ENCODE measurements at places on chromosomes 6 and 20.

DNA sequence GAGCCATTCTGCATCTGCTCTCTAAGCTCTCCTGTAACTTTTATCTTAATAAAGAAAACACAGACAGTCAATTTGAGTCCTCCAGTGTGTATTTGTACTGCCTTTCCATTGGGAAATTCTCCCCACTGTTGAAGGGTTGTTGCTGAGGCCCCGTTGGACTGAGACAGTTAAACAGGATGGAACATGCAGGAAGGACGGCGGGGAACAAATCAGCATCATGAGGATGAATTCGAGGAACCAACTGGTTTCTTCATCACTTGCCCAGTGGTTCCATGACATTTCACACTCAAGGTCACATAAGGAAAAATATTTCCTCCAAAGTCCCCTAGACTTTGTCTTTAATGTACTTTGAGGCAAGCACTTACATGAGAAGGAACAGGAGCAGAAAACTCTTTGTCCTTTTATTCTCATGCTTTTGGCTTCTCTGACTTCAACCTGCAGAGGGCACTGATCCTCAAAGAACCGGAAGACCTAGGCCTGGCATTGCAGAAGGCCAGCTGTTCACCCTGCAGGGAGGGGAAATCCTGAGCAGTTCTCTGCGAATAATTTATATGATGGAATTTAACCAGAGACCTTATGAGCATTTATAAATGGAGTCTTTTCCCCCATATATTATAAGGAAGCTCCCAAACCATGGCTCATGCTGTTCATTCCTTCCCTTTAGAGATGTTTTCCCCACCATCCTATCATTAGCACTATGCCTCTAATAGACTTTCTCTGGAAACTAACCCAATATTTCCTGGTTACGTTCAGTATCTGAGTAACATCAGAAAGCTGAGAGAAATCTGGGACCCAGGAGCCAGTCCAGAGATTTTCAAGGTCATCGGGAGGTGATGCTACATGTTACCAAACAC lies 55.2 kb upstream of the ADGRF1 start:
- DNase-seq, result peak; percentile 67

- no peak for DNase-seq
Measured at GRCh38 chr20:25025091-25025861, 32.7 kb downstream of the ACSS1 start.

GRCh38 chr6:168107191-168107983 lies 28.4 kb upstream of the FRMD1 start:
- DNase-seq, result no peak

DNA sequence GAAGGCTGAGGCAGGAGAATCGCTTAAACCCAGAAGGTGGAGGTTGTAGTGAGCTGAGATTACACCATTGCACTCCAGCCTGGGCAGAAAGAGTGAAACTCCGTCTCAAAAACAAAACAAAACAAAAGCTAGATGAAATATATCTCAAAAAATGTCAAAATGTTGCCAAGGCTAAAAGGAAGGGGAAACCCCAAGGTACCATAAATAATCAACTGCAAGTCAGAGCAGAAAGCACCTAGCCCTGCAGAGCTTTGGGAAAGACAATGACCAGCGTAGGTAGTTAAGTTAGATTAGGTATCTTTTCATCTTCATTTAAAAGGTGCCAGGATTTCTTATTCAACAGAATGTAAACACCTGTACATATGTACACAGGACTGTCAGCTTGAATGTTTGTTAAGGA lies 33.0 kb downstream of the AKIRIN2 start:
- DNase-seq, result no peak

DNA sequence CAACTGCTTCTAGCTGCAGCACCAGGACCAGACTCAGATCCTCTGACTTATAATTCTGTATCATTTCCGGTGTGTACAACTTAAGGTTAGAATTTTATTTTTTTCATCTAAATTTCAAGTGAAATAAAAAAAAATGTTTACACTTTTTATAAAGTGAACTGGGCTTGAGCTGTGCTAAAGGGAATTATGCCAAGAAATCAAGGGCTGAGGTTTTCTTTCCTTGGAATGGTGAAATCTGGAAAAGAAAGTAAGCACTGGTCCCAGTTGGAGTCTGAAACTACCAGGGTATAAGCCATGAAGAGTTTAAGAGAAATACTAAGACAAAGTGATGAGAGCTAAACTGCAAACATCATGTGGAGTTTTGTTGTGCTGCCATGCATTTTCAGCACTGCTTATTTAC lies 21.7 kb upstream of the FYN start:
- no peak for DNase-seq

GRCh38 chr6:139483079-139483478 lies 108.6 kb upstream of the CITED2 start:
- DNase-seq, result no peak

DNA sequence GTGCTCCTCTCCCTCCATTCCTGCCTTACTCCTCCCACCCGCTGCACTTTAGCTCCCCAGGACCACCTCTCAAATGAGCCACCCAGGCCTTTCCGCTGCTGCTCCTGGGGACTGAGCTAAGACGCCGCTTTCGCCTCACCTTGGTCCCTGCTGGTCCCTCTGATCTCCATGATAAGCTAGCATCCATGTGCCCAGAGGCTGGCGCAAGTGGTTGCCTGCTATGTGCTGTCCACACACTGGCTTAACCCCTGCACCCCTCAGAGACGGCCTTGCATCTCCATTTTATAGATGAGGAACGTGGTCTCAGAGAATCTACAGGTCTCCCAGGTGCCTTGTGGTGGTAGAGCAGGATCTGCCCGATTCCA lies 160.1 kb upstream of the PMEPA1 start:
- no peak for DNase-seq

DNA sequence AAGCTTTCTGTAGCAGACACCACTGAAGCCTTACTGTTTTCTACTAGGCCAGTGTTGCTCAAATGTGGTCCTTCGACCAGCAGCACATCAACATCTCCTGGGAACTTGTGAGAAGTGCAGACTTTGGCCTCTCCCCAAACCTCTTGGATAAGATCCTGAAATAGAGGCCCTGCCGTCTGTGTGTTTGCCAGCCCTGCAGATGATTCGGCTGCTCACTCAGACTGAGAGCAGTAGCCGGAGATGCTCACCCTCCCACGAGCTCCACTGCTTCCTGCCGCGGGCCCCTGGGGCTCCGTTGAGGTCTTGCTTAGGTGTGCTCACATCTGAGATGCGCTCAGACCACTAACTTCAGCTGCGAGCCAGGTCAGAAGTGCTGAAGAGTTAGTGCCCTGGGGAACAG lies 129.5 kb upstream of the SSTR4 start:
- no peak for DNase-seq

DNA sequence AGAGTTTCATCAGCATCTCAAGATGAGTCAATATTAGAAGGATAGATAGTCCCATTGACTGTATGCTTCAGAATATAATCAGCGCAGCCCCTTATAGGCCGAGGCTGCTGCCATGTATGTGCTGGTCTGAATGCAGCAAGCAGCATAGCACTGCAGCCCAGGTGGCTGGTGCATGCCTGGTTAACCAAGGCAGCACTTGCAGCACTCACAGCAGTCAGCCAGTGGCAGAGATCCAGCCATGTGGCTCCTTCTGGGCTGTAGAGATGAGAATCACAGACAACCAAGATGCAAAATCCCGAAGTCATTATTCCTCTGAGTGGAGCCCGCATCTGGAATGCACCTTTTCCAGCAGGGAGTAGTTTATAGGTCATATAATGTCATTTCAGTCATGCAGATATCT lies 251.9 kb downstream of the UST start:
- DNase-seq, result no peak

- DNase-seq, result no peak
Measured at GRCh38 chr6:128567029-128567428, 46.6 kb upstream of the PTPRK start.

GRCh38 chr6:31968326-31968725 lies 3.6 kb downstream of the DXO start:
- no peak for DNase-seq

GRCh38 chr6:129849456-129849855 lies 11.7 kb downstream of the TMEM244 start:
- no peak for DNase-seq

GRCh38 chr6:114039841-114040240 lies 68.9 kb upstream of the HDAC2 start:
- DNase-seq, result no peak

GRCh38 chr6:122778985-122779661 lies 393 bp upstream of the FABP7 start:
- DNase-seq, result no peak

DNA sequence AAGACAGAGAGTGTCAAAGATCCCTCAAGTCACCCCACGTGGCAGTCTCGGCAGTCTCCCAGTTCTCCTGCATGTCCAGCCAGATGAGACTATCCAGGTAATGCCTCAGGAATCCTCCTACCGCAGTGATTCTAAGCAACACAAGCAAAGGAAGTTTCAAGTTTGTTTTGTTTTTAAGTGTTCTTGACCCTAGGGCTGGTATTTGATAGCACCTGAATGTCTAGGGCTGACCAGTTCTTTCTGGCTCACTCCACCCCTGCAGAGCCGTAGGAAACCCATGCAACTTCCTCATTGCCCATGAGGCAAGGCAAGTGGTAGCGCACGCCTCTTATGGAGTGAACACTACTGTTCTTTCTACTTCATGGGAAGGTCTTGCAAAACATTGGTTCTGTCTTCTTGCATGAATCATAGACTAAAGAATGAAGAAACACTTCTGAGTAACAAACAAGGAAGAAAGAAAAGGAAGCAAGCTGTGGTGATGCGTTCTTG lies 24.8 kb upstream of the FOXQ1 start:
- DNase-seq, result no peak

DNA sequence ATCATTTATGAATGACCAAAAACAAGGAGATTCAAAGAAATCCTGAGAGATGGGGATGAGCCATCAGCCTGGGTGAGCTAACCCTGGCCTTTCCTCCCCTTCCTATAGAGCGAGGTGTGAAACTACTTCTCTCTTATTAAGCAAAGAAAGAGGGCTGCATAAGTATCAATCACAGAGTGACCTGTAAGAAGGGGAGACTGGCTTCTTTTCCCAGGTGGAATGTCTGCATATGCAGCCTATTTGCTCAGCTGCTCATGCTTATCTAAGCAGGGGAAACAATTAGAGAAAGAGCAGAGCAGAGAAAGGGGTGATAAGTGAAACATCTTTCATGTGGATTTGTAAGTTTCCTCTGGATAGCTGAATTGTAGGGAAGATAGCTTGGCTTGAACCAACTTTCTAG lies 160.0 kb downstream of the PKHD1 start:
- no peak for DNase-seq

- no peak for DNase-seq
Measured at GRCh38 chr6:168049706-168050224, 29.2 kb downstream of the FRMD1 start.

DNA sequence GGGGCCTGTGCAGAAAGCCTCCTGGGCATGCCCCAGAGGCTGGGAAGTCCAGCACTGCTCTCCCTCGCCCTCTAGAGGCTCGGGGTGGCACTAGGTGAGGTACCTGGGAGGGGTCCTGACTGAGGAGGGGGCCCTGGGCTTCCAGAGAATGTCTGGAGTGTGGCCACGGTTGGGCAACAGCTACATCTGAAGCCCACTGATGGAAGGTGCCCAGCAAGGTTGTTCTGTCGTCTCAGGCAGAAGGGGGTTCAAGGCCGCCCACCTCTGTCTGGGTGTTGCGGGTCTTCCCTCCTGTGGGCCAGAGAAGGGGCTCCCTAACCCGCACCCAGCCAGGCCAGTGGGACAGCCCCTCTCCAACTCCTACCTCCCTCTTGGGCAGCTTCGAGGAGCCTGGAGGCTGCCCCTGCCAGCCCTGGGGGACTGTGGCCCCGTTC lies 11.4 kb upstream of the VEGFA start:
- DNase-seq, result no peak

DNA sequence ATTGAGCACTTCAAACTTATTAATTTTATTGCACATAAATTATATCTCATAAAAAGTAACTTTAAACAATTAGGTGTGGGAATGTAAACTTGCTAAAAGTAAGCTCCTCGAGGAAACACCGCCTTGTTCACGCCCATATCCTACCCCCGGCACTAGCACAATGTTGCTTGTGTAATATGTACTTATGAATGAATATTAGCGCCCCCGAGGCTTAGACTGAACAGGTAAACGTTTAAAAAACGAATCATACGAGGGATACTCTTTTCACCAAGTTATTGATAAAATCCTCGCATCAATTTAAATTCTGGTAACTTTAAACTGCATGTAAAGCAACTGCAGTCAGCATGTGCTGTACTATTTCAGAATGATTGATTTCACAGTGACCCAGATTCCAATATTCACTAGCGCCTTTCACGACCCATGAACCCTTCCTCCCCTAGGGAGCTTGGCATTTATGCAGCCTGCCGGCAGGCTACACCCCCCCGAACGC lies 637 bp downstream of the TFB1M start:
- no peak for DNase-seq

- DNase-seq, result no peak
Measured at GRCh38 chr6:18510644-18511033, 123.5 kb downstream of the RNF144B start.

DNA sequence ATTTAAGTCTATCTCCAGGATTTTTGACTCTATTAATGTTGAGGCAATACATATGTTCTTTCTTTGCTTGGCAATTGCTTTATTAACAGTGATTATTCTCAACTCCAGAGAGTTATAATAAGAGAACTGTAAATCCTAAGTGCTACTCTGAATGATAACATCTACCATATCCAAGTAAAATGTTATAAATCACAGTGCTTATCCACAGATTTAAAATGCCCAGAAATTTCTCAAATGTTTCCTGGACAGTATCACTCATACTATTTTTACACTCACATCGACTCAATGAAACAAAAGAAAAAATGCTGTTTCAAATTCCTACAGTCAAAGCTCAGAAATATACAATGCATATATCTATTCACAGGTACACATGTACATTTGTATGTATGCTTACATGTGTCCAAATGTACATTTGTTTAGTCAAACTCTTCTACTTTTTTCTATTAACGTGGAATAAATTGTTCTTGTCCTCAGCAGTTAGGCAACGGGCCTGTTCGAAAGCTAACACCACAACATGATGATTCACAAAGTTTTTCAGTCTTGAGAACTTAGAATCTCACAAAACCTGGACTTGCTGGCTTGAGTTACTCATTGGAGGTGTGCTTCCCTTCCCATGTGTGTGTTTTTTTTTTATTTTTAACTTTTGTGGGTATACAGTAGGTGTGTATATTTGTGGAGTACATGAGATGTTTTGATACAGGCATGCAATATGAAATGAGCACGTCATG lies 193.0 kb downstream of the GJA10 start:
- DNase-seq, result no peak

Data from activated CD8-positive, alpha-beta T cell treated with anti-CD3 and anti-CD28 coated beads, Interleukin-2, amount 10 ng/mL, durations not matched to agents 7 days and 5 days (primary cell).